HepG2 (cell line): ENCODE measurements at places on chromosomes 2 and 18. TPM values are rescaled to one million over a fixed set of nuclear protein-coding genes. Genes with fewer than 3 reads are reported as not detected.
A peak's percentile ranks its signal among the peaks of the same experiment; 100 is the strongest.

GRCh38 chr2:238682536-238682935, 165.3 kb upstream of the TWIST2 start:
- H3K4me3 ChIP-seq, result no peak overlapping the region
- H3K4me1 ChIP-seq, result no peaks in the 10 kb centered on the region
- no peaks in the 10 kb centered on the region; the same call in 1 of the 2 replicates for H3K27me3 ChIP-seq
- no peak for DNase-seq
- H3K27ac ChIP-seq, result no peak overlapping the region
- no peaks in the 10 kb centered on the region for H3K36me3 ChIP-seq

GRCh38 chr2:134432435-134432883, 178.6 kb downstream of the MGAT5 start:
- H3K36me3 ChIP-seq, result peaks cover 91% of the 10 kb centered on the region
- peaks cover 65% of the 10 kb centered on the region for H3K4me1 ChIP-seq
- no peak overlapping the region for H3K4me3 ChIP-seq
- DNase-seq, result peak; percentile 94
- H3K27me3 ChIP-seq, result no peaks in the 10 kb centered on the region

Gene C1QL2
- total RNA-seq, result not detected in 2 replicates

DNA sequence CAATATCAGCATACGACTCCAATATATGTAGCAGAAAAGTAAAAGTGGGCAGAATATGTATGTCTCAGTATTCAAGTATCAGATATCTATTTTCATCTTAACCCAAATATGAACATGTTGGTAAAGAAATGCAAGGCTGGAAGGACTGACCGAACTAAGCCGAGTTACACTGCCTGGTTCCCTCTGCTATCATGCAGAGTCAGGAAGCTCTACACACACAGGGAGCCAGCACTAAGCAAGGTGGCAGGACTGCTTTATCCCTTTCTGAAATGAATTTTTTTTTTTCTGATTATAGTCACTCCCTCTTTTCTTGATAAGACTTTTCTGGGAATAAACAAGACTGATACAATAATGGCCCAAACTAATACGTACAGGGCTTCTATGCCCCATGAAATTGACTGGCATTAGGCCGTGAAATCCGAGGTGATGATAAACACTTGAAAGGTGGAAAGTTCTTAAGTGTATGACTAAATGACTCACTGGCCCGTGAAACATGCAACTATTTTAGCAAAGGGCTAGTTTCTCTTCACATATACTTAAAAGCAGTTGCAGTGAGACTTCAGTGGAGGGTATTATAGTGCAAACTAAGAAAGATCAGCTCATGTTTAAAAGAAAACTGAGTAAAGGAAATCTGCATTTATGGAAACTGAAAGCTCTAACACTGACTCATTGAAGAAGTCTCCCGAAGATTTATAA, 14.9 kb downstream of the DPP4 start:
- no peak overlapping the region for H3K27ac ChIP-seq
- H3K36me3 ChIP-seq, result peaks cover 38% of the 10 kb centered on the region; the same call in 2 of the 3 replicates
- H3K4me3 ChIP-seq, result no peak overlapping the region
- no peaks in the 10 kb centered on the region for H3K4me1 ChIP-seq
- DNase-seq, result no peak

Gene SFTPB
- not detected in 2 replicates for total RNA-seq

Gene SYT4
- total RNA-seq, result not detected in 2 replicates

GRCh38 chr18:37636831-37637477, 71.4 kb upstream of the CELF4 start:
- no peak for DNase-seq
- no peak overlapping the region for H3K4me3 ChIP-seq
- H3K27ac ChIP-seq, result no peak overlapping the region

GRCh38 chr2:228432116-228432515, 250.6 kb upstream of the SPHKAP start:
- H3K4me3 ChIP-seq, result no peak overlapping the region
- H3K36me3 ChIP-seq, result no peaks in the 10 kb centered on the region
- H3K4me1 ChIP-seq, result no peaks in the 10 kb centered on the region
- H3K27me3 ChIP-seq, result no peaks in the 10 kb centered on the region
- no peak overlapping the region for H3K27ac ChIP-seq

DNA sequence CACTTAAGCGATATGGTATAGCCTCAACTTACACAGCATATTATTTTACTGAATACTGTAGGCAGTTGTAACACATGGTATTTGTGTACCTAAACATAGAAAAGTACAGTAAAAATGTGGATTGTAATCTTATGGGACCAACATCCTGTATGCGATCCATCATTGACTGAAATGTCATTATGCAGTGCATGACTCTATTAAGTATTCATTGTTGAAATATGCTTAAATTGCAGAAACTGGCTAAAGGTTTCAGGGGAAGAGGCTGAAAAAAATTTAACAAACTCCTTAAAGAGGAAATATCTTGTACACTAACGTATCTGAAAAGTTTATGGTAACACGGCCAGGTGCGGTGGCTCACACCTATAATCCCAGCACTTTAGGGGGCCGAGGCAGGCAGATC, 214.1 kb upstream of the PARD3B start:
- H3K36me3 ChIP-seq, result no peaks in the 10 kb centered on the region
- H3K4me3 ChIP-seq, result no peak overlapping the region
- H3K4me1 ChIP-seq, result no peaks in the 10 kb centered on the region
- H3K27ac ChIP-seq, result no peak overlapping the region
- no peaks in the 10 kb centered on the region for H3K27me3 ChIP-seq

- no peak overlapping the region for H3K27ac ChIP-seq
- no peaks in the 10 kb centered on the region for H3K27me3 ChIP-seq
- no peak for DNase-seq
- H3K4me3 ChIP-seq, result no peak overlapping the region
Observed at GRCh38 chr18:31154181-31154580, 8.5 kb downstream of the DSC1 start.

GRCh38 chr2:222538535-222538934, 114.2 kb downstream of the SGPP2 start:
- H3K4me1 ChIP-seq, result no peaks in the 10 kb centered on the region
- DNase-seq, result no peak
- H3K4me3 ChIP-seq, result no peak overlapping the region
- no peak overlapping the region for H3K27ac ChIP-seq
- H3K36me3 ChIP-seq, result no peaks in the 10 kb centered on the region

Gene AMER3
- total RNA-seq, result not detected in 2 replicates

DNA sequence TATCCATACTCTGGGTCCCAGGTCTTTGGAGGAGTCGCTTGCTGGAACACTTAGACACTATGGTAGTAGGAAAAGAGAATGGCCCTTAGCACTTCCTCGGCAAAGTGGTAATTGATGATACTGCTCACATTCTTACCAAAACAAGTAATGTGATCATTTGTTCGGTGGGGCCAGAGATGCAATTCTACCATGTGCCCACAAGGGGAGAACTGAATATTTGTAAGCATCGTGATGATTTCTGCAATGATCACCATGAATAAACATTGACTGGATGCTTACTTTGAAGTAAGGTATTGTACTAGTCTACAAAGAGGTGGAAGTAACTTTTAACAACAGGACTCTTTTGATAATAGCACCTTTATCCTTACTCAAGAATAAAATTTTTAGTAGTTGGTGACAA, 109.7 kb downstream of the CD8B2 start:
- H3K27ac ChIP-seq, result no peak overlapping the region
- no peaks in the 10 kb centered on the region for H3K36me3 ChIP-seq
- peak; percentile 7 for DNase-seq
- H3K27me3 ChIP-seq, result 0 out of 3 replicates have a peak, but pooled peaks cover 2% of the 10 kb centered on the region
- H3K4me3 ChIP-seq, result no peak overlapping the region

- no peaks in the 10 kb centered on the region for H3K36me3 ChIP-seq
- no peak for DNase-seq
- H3K4me1 ChIP-seq, result no peaks in the 10 kb centered on the region
- H3K4me3 ChIP-seq, result no peak overlapping the region
Observed at GRCh38 chr18:77755187-77755586, 505.5 kb downstream of the GALR1 start.

DNA sequence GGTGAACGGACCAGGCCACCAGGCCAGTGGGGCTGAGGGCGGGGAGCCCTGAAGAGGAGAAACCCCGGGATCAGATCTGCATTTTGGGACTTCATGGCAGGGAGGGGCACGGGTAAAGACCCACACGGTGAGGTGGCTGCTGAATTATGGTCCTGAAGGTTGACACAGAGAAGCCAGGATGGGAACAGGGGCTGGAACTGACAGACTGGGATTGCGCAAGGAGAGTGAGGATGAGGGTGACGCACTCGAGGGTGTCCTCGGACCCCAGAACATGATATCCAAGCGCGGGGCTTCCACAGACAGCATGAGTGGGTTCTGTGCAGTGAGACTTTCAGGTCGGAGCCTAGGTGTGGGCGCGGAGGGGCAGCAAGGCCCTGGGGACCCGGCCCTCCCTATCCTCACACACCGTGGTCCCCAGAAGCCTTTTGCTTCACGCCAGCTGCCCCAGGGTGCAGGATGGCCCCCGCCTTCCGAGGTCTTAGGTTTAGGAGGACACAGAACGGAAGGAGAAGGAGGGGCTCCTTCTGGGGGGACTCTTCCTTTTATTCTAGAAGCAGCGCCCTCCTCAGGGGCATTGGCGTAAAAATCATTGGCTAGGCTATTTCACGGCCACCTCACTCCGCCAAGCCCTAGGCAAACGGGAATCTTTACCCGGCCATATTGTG, 416.8 kb upstream of the HS6ST1 start:
- H3K4me1 ChIP-seq, result no peaks in the 10 kb centered on the region
- no peak overlapping the region for H3K27ac ChIP-seq
- DNase-seq, result no peak

Gene UGT1A10
- total RNA-seq, result 0.10 TPM in 1 of 2 replicates, not detected in the other

DNA sequence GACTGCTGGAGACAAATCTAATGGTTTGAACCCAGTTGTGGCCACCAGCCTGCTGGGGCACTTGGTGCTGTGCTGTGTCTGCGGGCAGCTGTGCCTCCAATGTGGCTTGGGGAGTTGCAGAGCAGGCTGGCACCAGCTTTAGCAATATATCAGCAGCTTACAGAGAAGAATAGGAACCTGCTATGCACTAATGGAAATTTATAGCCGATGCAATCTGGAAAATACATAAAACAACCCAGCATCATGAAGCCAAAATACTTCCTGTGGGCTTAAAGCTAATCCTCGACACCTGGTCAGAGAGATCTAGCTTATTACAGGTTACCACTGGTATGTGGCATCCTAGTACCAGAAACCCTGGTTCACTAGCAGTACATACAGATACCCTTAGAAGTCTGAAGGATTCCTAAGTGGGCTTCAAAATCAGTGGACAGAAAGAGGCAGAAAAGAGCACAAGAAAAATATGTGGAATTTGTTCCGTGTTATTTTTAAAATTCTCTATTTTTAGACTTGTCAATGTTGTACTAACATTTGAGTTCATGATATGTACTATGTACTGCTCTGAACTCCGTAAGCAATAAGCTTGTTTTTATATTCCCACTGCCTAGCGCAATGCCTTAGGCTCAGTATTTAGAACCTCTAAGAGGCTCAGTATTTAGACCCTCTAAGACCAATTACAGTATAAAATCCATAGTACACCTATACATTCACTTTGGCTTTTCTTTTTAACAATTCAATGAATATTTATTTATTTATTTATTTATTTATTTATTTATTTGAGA, 194.7 kb downstream of the UXS1 start:
- no peak overlapping the region for H3K27ac ChIP-seq
- DNase-seq, result no peak
- no peaks in the 10 kb centered on the region for H3K4me1 ChIP-seq
- no peak overlapping the region for H3K4me3 ChIP-seq
- H3K36me3 ChIP-seq, result no peaks in the 10 kb centered on the region
